NCI-H2227 treated with DMSO at 0.1 percent for 48 hours (cell line): ENCODE measurements at places on chromosomes 5 and 9.

DNA sequence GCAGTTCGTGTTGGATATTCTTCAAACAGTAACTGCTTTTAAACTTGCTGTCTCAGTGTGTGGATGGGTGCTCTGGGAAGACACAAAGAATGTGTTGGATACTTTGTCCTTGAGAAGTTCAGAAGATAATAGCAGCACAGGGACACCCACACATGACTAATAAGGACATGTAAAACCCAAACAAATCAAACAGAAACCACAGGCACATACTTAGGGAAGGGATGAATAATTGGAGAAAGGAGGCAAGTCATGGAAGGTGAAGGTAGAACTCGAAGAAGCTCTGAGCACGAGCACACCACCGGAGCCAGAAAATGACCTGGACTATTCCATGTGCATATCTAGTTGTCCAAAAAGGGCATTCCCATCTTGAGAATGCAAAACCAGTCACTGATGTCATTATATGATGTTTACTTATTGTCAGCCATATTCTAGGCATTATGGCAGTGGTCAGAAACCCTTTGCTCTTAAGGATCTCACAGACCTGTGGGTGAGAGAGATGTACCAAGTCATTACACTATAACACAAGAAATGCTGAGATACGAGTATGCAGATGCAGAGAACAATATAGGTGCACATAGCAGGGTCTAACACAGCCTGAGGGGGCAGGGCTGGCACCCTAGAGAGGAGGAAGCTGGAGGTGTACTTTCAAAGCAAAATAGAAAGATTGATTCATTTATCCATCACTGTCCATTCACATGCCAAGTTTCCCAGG, 152.9 kb downstream of the PIK3R1 start:
- DNase-seq: no peak

DNA sequence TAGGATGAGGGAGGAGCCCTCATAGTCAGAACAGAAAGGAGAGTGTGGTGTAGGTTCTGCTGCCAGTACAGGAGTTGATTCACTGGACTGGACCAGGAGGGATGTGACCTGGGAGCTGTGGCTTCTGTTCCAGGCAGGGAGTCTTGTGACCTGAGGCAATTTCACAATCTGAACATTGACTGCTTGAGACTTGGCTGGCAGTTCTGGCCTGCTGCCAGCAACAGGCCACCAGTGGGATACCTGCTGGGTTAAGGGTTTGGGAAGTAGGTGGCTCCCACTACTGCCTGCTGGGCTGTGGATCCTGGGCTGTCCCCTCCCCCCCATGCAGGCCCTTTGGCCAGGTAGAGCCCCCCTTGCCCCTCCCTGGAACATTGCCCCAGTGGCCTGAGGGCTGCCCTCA, 268.6 kb upstream of the ARRDC3 start:
- no peak for DNase-seq

DNA sequence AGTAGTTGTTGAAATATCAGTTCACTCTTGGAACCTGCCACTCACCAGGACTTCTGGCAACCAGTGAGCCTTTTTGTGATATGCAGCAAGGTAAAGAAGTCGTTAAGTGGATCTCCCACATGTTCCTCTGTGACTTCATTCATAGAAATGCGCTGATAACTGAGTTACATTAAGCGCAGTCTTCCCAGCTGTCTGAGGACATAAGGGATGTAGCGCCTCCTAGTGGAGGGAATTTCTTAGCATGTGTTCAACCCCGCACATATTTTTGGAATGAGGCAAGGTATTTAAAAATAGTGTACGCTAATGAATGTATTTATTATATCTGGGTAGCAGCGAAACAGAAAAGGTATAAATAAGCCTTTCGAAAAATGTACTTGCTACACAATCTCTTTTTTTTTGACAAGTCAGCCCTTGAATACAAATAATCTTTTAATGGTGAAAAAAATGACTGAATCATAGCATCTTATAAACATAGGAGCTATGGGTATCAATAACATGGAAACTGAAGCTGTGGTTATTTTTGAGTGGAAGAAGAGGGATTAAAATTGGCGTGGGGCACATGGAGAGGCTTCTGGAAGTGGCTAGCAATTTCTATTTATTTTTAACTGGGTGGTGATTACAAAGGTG, 38.0 kb downstream of the PALM2AKAP2 start:
- peak; percentile 1 for DNase-seq

- DNase-seq: no peak
Observed at GRCh38 chr5:35114698-35115097, 66.9 kb upstream of the AGXT2 start.

- DNase-seq: no peak
Observed at GRCh38 chr5:149979896-149980295, 19.3 kb downstream of the SLC26A2 start.

DNA sequence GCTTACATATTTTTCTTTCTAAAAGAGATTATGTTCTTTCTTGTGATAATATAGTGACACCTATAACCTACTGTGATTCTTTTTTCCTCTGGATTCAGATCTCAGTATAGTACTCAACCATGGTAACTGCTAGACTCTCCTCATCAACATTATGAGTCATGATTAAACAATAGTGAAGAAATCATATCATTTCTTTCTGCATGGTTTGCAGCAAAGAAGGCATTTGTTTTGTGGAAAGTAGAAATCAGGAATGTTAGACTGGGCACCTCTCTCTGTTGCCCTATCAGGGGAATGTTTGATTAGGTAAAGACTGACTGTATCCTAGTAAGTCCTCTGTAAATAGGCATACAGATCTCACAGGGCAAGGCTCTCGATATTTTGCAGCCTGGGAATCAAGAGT, 25.6 kb upstream of the SMC2 start:
- DNase-seq: no peak

- DNase-seq: no peak
Observed at GRCh38 chr5:139654871-139655491, 6.8 kb downstream of the CXXC5 start.

DNA sequence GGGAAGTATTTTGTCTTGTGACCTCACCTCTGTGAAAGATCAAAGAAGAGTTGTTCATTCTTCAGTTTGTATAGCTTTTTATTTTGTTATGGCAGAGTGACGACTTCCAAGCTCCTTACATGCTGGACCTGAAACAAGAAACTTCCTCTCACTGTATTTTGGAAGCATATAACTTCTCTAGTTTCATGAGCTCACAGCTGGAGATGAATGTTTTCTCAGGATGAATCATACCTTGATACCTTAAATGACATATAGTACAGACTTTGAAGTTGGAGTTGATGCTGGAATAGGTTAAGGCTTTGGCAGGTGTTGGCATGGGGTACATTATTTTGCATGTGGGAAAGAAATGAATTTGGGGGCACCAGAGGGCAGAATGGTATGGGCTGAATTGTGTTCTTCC, 112.5 kb downstream of the SLC25A46 start:
- DNase-seq: no peak

DNA sequence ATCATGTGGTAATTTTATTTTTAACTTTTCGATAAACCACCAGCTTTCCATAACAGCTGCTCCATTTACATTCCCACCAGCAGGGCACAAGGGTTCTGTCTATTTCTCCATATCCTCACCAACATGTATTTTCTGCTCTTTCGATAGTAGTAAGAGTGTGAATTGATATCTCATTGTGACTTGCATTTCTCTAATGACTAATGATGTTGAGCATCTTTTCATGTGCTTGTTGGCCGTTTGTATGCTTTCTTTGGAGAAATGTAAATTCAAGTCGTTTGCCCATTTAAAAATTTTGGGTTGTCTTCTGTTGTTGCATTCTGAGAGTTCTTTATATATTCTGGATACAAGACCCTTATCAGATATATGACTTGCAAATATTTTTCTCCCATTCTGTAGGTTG, 45.9 kb downstream of the PSD2 start:
- DNase-seq: no peak

GRCh38 chr9:129270205-129270604, 92.1 kb upstream of the IER5L start:
- no peak for DNase-seq

DNA sequence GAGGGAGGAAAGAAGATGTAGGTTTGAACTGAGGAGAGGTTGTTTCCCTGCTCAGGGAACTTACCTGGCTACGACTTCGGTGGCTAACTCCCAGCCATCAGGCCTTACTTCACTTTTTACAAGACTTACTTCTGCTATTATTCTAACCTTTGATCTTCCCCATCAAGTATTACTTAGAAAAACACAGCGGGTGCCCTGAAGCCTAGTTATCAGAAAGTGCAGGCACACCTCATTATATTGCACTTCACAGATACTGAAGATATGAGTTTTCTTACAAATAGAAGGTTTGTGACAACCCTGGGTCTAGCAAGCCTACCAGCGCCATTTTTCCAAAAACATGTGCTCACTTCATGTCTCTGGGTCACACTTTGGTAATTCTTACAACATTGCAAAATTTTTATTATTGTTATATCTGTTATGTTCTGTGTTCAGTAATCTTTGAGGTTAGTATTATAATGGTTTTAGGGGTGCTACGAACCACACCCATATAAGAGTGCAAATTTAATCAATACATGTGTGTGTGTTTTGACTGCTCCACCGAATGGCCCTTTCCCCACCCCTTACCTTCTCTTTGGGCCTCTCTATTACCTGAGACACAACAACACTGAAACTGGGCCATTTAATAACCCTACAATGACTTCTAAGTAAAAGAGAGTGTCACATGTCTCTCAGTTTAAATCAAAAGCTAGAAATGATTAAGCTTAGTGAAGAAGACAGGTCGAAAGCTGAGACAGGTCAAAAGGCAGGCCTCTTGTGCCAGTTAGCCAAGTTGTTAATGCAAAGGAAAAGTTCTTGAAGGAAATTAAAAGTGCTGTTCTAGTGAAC, 2102.7 kb upstream of the WWC1 start:
- DNase-seq: no peak

GRCh38 chr5:67014957-67015400, 181.6 kb downstream of the CD180 start:
- DNase-seq: no peak

DNA sequence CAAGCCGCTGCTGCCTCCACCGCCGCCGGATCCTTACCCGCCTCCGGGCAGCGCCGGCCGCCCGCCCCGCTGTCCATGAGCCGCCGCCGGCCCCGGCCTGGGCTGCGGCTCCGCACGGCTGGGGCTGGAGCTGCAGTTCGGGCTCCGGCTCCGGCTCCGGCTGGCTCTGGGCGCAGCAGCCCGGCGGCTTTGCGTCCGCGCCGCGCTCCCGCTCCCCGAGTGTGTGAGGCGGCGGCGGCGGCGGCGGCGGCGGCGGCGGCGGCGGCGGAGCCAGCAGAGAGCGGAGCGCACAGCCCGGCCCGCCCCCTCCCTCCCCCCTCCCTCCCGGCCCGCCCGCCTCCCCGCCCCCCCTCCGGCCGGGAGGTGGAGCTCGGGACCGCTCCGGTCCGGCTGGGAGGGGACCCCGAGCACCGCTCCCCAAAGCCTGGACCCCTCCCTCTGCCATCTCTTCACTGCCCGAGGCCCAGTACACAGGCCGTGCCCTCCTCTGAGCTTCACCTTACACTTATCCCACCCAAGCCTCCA, at the start of gene PCDH1:
Gene PCDH1 (minus strand): TSS at position 225 of the 525 bp plus-strand sequence. CDS start 148 bp downstream, at position 77.
- DNase-seq: peak; percentile 15

DNA sequence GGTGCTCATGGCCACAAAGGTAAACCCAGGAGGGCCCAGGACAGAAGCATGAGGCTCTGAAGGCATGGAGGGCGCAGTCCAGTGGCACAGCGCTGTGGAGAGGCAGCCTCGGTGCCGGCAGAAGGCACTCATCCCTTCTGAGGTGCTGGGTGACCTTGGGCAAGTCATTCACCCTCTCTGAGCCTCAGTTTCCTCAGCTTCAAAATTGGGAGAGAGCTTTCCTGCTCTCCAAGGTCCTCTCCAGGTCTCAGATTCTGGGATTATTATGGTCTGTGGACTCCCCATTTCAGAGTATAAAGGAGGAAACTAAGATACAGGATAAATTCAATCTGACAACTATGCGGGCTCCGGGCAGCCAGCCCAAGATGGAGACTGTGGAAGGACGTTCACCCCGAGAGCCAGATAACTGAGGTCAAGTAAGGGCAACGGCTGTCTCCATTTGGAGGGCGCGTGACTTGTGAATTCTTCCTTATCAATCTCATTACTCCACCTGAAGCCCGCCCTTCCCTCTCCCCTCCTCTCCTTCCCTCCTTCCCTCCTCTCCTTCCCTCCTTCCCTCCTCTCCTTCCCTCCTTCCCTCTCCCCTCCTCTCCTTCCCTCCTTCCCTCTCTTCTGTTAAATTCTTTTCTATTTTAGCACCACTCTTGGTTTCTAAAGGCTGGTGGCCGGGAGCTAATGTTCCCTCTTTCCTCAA, 58.1 kb downstream of the LRSAM1 start:
- DNase-seq: no peak

DNA sequence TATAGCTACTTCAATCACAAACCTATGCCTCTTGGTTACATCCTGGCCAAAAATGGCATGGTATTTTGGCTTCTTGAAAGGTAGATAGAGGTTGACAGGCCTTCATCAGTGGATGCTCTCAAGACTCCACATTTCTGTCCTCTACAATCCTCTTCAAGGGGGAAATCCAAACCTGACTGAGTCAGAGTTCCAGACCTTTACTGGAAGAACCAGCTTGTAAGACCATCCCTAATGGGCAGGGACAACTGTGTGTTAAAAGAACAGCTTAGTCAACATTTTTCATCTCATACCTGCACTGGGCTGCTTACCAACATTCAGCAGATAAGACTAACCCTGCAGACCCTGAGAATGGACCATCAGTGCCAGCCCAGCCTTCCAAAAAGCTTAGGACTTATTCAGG, 155.7 kb downstream of the CDK5RAP2 start:
- no peak for DNase-seq

DNA sequence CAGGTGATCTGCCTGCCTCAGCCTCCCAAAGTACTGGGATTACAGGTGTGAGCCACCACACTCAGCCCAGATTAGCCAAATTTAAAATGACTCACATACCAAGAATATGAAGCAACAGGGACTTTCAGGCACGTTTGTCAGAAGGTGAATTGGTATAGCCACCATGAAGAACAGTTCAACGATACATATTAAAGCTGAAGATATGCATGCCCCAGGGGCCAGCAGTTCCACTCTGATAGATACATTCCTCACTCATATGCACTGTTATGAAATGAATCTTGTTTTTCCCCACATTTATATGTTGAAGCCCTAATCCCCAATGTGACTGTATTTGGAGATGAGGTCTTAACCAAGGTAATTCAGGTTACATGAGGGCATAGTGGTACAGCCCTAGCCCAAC, 22.5 kb downstream of the SLC35D2 start:
- DNase-seq: no peak

GRCh38 chr5:124737651-124738050, 8.8 kb downstream of the ZNF608 start:
- no peak for DNase-seq

- DNase-seq: no peak
Observed at GRCh38 chr9:111807197-111807596, 12.5 kb upstream of the SHOC1 start.

GRCh38 chr5:86684222-86684621, 66.5 kb downstream of the COX7C start:
- DNase-seq: no peak

DNA sequence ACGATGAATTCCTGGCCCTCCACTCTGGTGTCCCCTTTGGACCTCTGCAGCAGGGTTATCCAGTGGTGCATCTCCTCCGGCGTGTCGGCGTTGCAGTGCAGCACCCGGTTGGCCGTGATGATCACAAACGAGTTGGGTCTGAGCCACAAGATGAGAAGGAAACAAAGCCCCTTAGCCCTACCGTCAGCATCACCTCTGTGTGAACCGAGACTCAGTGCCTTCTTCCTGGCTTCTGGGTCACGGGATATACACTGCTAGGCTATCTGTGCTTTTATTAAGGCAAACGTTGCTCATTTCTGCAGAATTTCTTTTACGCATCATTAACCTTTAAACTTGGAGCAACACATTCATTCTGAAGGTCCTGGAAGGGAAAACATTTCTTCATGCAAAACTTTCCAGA, 65.1 kb upstream of the RETREG1 start:
- no peak for DNase-seq
